ENCODE measurements at places on chromosomes 16 and 17.

DNA sequence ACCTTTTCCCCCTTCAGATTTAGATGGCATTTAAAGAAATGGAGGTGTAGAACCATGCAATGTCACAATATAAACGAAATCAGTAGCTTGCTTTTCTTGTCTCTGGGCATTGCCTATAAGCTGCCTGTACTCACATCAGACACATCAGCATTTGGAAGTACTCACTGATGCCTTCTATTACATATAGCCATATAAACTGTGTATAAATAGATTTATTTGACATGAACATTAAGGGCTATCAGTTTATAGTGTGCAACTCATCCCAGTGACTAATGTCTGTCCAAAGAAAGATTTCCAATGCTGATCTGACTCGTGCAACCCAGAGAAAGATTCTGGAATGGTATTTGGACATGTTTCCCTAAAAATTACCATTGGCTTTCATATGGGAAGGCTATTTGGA lies 417.9 kb upstream of the MAF start:
- DNase-seq: no peak

DNA sequence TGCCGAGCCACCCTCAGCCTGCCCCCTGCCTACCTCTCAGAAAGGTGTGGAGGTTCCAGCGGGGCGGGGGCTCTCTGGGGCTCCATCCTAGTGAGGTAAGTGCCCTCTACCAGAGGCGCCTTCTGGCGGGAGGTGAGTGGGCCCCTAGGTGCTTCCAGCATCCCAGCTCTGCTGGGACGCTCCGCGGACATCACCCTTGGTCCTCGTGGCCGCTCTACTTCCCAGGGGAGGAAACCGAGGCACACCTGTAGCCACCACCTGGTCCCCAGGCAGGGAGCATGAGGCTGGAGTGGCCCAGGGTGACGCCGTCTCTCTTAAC lies 1.4 kb downstream of the MCRIP2 start:
- DNase-seq: no peak

DNA sequence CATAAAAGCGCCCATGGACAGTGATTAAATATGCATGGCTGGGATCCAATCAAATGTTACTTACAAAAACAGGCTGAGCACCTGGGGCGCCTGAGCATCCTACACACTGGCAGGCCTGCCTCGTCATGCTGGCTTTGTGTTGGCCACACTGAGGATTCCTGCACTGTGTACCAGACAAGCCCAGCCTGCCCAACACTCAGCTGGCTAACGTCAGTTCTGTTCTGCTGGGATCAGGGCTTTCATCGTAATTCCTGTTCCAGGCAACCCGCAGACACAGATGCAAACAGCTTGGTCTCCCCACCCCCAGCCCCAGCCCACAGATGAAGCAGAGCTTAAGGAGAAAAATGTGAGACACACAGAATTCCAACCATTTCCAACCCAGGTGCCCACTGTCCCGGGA lies 30.7 kb downstream of the PIMREG start:
- no peak for DNase-seq

GRCh38 chr16:82651921-82652601 lies 25.3 kb downstream of the CDH13 start:
- DNase-seq: no peak

GRCh38 chr17:27984404-27984803 lies 58.1 kb upstream of the NLK start:
- DNase-seq: no peak

GRCh38 chr16:4613636-4614570 lies 785 bp downstream of the UBALD1 start:
- DNase-seq: no peak

DNA sequence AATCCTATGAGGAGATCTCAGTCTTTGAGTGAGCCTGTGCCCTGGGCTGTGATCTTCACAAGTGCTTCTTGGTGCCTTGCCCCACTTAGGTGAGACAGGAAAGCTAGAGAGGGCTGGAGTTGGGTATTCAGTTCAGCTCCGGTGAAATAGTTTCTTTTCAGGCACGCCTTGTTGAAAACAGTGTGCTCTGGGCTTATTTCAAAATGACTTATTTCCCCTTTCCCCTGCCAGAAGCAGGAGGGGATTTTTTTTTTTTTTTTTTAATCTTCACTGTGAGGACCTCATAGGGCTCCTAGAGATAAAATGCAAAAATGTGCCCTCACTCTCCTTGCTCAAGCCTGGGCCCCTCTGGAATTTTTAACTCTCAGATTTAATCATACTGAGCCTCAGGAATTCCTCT lies 27.2 kb downstream of the MOSMO start:
- no peak for DNase-seq

DNA sequence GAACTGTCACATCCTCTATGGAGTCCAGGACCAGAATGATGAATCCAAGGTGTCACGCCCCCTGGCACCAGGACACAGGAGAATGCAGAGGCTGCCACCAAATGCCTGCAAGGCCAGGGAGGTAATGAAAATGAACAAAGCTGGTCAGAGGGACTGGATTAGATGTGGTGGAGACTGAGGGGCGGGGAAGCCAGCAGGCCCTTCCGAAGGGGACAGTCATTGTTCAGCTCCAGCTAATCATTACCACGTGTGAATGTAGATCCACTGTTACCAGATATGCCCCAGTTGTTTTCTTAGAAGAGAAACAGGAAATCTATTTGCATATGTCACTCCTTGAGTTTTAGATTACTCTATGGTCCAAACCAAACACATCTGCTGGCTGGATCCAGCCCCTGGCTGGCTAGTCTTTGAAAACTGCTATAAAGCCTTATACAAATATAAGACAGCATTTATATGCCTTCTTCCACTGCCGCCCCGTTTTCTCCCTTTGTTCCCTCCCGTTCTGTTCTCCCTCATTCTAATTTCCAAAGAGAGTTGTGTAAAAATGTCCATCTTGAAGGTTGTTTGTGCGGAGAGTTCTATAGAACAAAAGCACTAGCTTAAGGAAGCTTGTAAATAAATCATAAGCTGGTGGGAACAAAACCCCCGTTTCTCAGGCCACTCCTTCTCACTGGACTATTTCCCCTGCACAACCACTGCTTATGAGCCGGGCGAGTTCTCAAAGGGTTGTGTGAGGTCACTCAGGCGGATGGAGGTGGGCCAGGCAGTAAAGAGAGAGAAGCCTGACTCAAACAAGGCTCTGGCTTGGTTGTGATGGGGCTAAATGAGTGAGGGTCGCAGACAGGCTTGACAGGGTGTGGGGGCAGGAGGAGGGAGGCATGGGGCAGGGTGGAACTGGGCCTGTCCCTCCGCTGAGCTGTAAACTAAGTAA lies 14.2 kb downstream of the CRYM start:
- peak; percentile 80 for DNase-seq

DNA sequence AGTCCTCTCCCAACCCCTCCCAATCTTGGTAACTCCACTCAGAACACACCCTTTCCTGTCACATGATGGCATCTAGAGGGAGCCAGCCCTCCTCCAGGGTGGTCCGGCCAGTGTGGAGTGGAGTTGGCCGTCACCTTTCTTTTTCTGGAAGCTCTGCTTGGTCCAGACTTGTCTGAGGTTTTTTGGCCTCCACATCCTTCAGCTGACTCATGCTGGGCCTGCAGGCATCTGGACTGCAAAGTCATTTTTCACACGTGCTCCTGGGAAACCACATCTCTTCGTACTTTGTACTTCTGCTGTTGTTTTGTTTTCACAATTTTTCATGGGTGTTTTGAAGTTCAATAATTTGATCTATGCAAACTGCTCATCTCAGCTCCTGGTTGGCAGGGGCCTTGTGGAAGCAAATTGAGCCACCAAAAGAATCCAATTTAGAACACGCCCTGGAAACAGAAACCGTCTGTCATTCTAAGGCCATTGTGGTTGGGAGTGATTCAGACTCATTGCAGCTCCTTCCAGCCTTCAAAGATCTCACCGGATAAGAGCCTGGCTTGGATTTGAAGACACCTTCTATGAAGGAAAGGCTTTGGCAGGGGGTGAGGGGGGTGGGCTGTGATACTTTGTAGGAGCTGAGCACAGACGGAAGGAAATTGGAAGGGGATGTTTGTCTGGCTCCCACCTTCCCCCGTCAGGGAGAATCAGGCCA lies 42.4 kb upstream of the NF1 start:
- peak; percentile 94 for DNase-seq

GRCh38 chr17:19374136-19374535 lies 4.2 kb upstream of the MAPK7 start:
- DNase-seq: no peak

- DNase-seq: no peak
Observed at GRCh38 chr16:13436641-13437412, 483.1 kb upstream of the ERCC4 start.

- peak; percentile 84 for DNase-seq
Observed at GRCh38 chr17:32444301-32445073, at the start of gene PSMD11. Gene PSMD11, plus strand, starts transcription at chr17:32444510. Its CDS starts 14 bp downstream, at chr17:32444524.

DNA sequence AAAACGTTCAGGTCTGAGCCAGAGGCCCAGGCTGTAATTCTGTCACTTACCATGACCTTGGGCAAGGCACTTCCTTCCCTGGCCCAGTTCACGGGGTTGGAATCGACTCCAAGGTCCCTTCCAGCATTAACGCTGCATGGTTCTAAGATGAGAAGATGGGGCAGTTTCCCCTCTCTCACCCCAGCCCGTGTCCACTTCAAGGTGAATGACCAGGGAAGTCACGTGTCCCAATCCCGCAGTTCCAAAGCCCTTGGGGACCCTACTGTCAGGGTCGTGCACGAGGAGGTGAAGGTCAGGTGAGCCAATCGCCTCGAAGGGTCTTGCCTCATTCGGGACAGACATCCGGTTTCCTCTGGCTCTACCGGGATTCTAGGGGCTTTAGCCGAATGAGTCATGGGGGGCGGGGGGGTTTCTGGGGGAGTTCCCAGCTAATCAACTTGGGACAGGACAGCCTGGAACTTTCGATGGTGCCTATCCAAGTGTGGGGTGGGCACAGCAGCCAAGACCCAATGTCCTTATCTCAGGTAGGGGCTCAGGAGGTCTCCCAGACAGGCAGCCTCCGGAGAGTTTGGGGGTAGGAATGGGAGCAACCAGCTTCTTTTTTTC lies 762 bp upstream of the CSF3 start:
- DNase-seq: no peak

GRCh38 chr17:65711671-65712276 lies 150.3 kb upstream of the AXIN2 start:
- DNase-seq: no peak

DNA sequence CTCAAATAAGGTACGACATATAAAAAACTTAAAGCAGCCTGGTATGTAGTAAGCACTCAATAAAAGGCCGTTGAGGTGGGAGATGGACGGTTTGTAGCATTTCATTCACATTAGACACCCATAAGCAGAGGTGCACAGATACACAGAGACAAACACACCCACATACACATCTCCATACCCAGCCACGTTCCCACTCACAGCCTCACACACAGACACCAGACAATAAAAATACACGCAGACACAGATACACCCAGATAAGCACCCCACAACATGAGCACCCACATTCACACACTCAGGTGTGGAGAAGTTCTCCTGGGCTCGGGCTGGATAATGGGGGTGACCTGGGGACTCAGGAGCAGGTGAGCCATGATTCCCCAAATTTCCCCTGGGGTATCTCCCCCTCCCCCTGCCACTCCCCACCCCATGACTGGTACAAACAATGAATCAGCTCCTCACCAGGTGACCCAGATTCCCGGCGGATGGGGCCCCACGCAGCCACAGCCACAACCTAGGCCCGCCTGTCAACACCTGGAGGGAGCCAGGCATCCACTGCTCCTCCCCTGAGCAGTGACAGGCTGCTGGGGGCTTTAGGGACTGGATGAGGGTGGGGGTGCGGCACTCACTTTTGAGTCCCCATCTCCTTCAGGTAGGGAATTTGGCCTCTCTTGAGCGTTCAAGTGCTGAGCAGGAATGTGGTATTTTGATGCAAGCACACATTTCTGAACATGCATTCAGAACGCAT lies 2.7 kb downstream of the DLX3 start:
- DNase-seq: no peak

DNA sequence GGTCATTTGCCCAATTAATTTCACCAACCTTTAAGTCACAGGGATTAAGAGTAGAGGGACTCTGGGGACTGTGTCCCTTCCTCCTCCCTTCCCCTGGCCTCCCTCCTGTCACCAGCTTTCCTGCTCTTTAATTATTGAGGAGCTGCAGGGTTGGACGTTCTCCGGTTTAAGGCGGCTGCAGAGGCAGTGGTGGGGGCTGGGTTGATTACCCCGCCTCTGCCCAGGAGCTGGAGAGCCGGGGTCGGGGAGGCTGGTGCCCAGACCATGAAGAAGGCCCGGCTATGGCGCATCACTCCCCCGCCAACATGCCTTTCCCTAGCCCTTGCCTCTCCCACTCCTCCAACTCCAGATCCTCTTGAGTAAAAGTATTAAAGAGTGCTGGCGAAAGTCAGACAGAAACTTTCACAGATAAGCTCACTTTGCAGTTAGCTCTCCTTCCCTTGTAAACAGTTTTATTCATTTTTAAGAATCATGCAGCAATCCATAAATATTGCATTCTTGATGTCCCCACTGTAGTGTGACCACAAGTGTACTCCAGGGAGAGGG lies 1.1 kb upstream of the FOXJ1 start:
- no peak for DNase-seq

DNA sequence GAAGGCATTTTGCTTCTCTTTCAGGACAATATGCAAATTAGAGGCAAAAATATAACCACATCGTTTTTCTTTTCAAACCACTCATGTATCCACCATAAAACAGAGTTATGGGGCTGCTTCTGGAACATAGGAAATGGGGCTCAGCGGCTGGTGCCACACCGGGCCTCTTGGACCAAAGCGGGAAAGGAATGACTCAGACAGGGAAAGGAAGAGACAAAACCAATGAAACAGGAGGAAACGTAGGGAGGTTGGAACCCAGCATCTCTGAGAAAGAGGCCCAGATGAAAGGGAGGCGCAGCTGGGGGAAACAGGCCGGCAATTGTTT lies 28.5 kb downstream of the CUEDC1 start:
- no peak for DNase-seq

- DNase-seq: no peak
Observed at GRCh38 chr17:31283841-31284240, 13.2 kb downstream of the OMG start.

DNA sequence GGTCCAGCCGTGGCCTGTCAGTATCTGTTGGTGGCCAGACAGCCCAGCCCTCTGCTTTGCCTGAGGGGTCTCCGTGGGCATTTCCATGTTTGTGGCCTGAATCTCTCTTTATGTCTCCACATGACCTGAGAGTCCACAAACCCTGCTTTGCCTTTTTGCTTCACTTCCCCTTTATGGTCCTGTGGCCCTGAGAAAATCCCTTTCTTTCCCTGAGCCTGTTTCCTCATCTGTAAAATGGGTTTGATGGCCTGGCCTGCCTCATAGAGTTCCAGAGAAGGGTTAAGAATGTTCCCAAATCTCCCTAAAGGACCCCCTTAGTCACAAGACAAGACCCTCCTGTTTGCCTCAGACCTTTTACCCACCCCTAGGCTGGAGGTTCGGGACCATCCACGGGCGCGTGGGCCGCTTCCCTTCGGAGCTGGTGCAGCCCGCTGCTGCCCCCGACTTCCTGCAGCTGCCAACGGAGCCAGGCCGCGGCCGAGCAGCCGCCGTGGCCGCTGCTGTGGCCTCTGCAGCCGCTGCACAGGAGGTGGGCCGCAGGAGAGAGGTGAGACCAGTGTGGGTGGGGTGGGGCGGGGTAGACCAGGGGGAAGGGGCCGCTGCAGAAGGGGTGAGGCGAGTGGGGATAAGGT lies 26.2 kb upstream of the ALKBH5 start:
- DNase-seq: no peak

GRCh38 chr17:67105213-67105612 lies 60.9 kb downstream of the CACNG1 start:
- no peak for DNase-seq

All from HFF-Myc (cell line).